ENCODE measurements at places on chromosomes 4 and X.

GRCh38 chr4:27152703-27153102, 292.1 kb downstream of the STIM2 start:
- DNase-seq = no peak

DNA sequence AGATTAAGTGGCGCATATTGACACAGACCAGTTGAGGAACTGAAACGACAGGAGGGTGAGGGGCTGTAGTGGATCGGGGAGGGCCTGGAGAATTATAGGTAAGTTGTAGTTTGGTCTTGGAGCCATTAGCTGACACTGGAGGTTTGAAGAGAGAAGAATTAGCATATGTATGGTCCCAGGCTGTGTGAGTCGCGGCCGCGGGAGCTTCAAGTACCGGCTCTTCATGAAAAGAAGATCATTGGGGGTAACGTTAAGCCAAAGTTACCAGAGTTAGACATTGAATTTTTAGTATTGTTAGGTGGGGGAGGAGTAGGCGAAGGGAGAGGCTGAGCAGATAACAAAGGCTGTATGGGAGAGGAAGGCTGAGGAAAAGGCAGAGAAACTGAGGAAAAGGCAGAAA, 56.5 kb downstream of the ZNF674 start:
- no peak for DNase-seq

GRCh38 chr4:78654807-78655206, 103.2 kb downstream of the ANXA3 start:
- no peak for DNase-seq

DNA sequence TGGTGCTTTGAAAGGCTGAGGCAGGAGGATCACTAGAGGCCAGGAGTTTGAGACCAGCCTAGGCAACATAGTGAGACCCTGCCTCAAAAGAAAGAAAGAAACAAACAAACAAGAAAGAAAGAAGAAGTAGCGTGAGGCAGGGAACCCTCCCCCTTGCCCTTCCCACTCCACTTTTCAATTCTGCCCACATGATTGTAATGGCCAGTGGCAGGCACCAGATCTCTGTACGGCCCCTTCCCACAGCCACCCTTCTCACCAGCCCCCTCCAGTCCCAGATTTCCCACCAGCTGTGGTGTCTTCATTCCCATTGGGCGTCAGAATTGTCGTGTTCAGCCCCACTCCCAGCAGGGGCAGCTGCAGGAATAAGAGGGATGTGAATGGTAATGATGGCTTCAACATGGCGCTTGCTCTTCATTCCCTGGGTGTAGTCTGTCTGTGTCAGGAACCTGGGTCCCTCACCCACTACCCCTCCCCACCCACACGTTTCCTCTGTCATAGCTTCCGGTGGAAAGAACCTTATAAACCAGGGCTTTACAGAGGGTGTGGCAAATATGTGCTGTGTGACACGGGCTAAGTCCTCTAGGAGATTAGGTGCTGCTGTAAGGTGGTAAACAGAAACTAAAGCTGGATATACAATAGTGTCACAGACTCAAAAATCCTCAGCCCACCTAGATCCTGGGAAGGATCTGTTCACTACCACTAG, at the start of gene IL2RG:
Gene IL2RG (minus strand): TSS at position 437 of the 703 bp plus-strand sequence. CDS start 38 bp downstream, at position 399.
- DNase-seq = peak; percentile 56

DNA sequence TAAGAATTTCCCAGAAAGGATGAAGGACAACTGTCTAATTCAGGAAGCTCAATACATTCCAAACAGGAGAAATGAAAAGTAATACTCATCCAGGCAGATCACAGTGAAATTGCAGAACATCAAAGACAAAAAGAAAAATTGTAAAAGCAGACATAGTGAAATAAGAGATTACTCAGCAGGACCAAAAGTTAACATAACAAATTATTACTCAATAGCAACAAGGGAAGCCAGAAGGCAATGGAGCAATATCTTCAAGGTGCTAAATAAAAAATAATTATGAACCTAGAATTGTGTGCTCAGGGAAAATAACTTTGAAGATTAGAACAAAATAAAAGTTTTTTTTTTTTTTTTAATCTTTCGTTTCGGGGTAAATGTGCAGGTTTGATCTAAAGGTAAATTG, 30.5 kb upstream of the ENPP6 start:
- DNase-seq = no peak

DNA sequence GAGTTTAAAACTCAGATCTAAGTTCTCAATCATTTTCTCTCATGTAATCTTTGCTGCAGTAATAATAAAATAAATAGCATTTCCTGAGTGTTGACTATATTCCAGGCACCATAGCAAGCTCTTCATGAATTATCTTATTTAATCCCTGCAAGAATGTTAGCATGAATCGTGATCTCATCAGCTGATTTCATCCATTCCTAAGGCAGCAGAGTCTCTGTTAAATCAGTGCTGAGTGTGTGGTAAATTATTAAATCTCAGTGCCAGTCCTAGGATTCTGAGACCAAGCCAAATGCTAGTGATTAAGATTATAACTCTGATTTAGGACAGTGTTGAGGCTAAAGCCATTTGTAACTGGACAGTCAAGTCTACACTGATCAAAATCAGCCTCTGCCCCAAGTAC, 240.3 kb upstream of the TAPT1 start:
- no peak for DNase-seq

DNA sequence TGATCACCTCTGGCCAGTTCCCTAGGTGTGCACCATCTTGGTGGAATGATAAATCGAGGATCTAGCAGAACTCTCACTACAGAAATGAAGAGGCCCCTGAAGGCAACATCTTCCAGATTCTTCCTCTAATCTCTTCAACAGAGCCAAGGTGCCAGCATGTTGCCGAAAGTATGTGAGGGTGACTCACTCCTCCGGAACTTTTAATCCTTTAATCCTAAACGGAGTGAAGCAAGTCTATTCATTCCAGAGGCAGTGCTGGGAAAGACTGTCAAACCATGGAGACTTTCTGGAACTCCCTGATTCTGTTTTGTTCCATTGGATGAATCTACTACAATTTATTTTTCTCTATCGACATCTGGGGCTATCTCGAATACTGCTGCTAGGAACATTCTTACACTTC, 68.7 kb downstream of the SUPT20HL2 start:
- no peak for DNase-seq

- no peak for DNase-seq
Observed at GRCh38 chr4:147286846-147287587, 193.9 kb upstream of the EDNRA start.

- DNase-seq = no peak
Observed at GRCh38 chr4:177177541-177178081, 132.1 kb upstream of the NEIL3 start.

DNA sequence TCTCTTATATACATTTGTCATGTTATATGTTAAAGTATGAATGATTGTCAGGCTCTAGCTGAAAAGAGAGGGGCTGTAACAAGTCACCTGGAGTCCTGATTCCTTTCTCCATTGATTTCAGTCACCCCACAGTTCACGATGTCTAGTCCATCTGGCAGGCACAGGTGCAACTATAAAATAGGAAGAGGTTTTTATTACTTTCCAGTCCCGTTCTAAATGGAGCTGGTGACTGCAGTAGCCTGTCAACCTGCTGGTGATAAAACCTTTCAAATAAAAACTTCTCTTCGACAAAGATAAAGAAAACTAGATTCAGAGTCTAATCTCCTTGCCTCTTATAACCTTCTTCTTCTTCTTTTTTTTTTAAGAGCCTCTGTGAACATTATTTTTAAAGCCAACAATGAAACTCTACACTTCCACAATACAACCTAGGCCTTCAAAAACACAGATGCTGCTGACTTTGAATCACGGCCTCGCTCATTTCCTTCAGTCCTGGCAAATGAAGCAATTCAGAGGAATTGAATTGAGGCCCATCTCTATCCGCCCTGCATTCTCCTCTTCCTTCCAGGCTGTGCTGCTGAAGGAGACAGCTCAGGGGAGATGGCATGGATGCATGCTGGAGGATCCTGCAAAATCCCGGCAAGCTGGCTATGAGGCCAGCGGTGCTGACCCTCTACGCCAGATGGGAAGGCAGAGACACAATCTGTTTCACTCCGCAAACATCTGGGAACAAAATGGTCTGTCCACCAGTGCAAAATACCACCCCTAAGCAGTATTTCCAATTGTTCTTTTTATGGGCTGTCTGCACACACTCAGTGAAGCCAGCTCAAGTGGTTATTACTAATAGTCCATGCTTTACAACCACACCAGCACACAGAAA, 27.3 kb upstream of the CDKN2AIP start:
- DNase-seq = no peak

DNA sequence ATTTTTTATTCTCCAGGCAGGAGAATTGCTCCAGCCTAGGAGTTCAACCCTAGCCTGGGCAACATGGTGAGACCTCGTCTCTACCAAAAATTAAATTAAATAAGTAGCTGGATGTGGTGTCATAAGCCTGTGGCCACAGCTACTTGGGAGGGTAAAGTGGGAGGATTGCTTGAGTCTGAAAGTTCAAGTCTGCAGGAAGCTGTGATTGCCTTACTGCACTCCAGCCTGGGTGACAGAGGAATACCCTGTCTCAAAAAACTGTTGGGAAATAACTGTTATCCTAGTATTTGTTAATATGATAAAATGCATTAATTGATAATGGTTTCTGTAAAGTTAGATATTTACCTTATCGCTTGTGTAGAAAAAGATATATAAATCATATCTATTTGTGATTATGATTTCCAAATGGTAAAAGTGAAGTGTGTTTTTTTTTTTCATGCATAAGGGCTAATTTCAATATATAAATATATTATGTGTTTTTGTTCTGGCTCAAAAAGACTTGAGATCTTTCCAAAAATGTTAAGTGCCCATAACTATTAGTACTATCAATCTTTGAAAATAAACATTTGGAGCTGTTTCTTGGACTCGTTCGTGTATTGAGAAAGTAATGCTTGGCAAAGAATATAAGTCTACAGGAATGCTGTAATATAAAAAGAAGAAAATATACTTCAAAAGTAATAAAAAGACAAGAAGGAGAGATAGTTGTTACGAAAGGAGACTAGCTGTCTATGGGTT, 396.6 kb downstream of the ADGRL3 start:
- DNase-seq = no peak

GRCh38 chr4:77805840-77806239, 13.3 kb downstream of the CNOT6L start:
- no peak for DNase-seq

DNA sequence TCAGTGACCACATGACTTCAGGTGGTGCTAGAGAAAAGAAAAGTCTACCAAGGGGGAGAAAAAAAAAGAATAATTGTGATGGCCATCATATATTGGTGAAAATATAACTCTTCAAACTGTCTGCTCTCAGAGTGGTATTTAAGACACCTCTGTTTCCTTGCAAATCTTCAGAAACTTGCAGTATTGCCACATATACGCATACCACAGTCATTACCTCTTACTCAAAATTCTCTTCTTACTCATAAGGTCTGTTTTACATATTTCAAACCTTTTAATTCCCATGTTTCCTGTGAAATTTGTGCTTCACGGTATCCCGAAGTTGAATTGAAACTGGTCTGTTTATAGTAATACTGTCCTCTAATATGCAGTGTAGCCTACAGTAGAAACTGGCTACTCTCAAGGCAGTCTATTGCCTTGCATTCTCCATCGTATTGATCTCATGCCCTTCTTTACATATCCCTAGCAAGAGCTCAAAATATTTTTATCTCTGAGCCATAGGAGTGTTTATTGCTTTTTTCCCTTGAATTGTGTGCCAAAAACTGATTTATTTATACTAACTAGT, 34.7 kb upstream of the LHFPL1 start:
- no peak for DNase-seq

- no peak for DNase-seq
Observed at GRCh38 chrX:118143578-118143977, 27.0 kb upstream of the KLHL13 start.

DNA sequence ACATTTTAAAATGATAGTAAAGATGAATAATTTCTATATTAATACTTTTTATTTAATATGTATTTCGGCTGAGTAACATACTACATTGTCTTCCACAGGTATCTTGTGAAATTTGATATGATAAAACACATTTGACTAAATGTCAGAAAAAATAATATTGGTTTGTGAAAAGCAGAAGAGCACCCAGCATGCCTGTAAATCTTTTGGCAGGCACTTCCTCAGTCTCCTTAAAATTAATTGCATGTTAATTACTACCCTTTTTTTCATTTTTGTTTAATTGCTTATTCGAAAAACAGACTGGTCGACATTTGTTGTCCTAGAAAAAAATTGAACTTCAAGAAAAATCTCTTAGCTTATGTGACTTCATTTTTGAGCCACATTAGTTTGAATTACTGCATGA, 40.6 kb downstream of the CLCN3 start:
- DNase-seq = no peak

DNA sequence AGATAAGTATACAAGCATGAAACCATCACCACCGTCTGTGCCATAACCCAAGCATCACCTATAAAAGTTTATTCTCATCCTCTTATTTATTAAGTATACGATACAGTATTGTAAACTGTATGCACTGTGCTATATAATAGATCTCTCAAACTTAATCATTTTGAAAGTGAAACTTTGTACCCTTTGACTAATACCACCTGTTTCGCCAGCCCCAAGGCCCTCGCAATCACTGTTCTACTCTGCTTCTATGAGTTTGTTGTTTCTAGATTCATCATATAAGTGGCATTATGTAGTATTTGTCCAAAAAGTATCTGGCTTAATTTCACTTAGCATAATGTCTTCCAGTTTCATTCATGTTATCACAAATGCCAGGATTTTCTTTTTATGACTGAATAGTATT, 72.1 kb upstream of the DOCK11 start:
- DNase-seq = peak; percentile 43

- peak; percentile 65 for DNase-seq
Observed at GRCh38 chrX:118975831-118976598, 1.6 kb downstream of the LONRF3 start.

GRCh38 chr4:8788174-8788573, 83.5 kb downstream of the HMX1 start:
- no peak for DNase-seq

GRCh38 chr4:172055498-172055897, 242.3 kb downstream of the GALNTL6 start:
- no peak for DNase-seq

GRCh38 chr4:71415491-71415890, 76.7 kb downstream of the SLC4A4 start:
- DNase-seq = no peak

DNA sequence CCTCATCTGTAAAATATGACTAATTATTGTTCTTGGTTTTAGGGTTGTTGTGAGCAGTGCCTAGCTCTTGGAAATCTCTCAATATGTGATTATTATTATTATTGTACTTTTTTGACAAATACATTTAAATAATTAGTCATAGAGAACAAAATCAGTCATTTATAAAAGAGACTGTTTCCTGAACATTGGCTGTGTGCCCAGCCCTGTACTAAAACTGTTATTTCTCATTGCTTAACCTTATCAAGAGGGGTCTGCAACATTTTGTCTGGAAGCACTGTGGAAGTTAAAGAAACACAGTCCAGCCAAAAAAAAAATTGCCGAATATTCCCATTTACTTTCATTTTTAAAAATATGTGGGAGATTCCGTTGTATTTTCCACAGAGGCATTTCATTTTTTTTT, 989.2 kb upstream of the SLIT2 start:
- no peak for DNase-seq

GRCh38 chr4:121951521-121952110, at the start of gene TRPC3:
Gene TRPC3 (minus strand): TSS chr4:121952060. CDS start chr4:121951680, 380 bp downstream.
- DNase-seq = peak; percentile 36

- DNase-seq = no peak
Observed at GRCh38 chrX:41481264-41482109, 34.3 kb downstream of the NYX start.

Measured in stimulated activated naive CD8-positive, alpha-beta T cell treated with anti-CD3 and anti-CD28 coated beads, Interleukin-15, amount 100 ng/mL, for 72 hours (primary cell).